Activated T-helper 1 cell treated with anti-CD3 and anti-CD28 coated beads, Interleukin-12 subunit alpha, Interleukin-12 subunit beta, Interleukin-2, Interleukin-4 antibody, amounts not matched to agents 30 ng/mL and 10 ng/mL and 1 ng/mL, durations not matched to agents 14 hours and 24 hours and 36 hours (primary cell): ENCODE measurements at places on chromosomes 13 and 19. TPM values are rescaled to one million over a fixed set of nuclear protein-coding genes. Genes with fewer than 3 reads are reported as not detected.

- no peaks in the 10 kb centered on the region for H3K36me3 ChIP-seq
- no peak overlapping the region for H3K27ac ChIP-seq
- H3K4me3 ChIP-seq, result no peak overlapping the region
- no peaks in the 10 kb centered on the region for H3K4me1 ChIP-seq
These were observed 325.1 kb downstream of the DCT start for GRCh38 chr13:94154367-94154766.

DNA sequence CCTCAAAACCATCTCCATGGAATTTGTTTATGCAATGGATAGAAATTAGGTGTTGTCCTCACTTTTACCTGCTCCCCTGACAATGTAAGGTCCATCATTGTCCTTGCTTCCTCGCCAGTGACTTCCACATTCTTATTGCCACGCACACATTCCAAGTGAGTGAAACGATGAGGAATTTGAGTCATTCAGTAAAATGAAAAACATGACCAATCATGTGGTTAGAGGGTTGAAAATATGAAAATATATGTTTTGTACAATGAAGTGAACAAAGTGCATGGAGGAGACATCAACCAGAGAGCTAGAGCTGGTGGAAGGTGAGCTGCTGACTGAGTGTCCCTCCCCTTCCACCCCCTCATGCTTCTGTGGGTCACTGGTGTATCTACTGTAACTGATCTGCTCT is 91.7 kb downstream of the ATP8A2 start:
- H3K27me3 ChIP-seq, result peaks cover 29% of the 10 kb centered on the region
- H3K36me3 ChIP-seq, result no peaks in the 10 kb centered on the region
- no peak overlapping the region for H3K27ac ChIP-seq
- DNase-seq, result no peak

GRCh38 chr13:32889986-32890565 is 126.1 kb upstream of the KL start:
- H3K27ac ChIP-seq, result no peak overlapping the region
- no peak overlapping the region for H3K4me3 ChIP-seq
- H3K27me3 ChIP-seq, result peaks cover 5% of the 10 kb centered on the region
- H3K36me3 ChIP-seq, result no peaks in the 10 kb centered on the region
- DNase-seq, result no peak

GEMIN7 gene
- total RNA-seq, result 46.8 and 53.6 TPM in 2 replicates

CYP4F12 gene
- not detected in 2 replicates for total RNA-seq

DNA sequence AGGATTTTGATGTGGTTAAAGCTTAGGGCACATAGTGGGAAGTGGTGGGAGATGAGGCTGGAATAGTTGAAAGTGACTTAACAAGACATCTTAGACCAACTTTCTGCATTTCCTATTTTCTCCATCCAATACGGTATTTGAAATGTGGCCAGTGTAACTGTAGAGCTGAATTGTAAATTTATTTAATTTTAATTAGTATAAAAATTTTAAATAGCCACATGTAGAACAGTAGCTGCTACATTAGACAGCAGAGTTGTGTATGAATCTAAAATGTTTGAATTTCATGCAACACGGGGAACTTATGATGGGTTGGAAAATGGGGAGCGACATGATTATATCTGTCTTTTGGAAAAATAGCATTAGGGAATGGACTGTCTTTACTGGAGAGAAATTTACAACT is 7.1 kb upstream of the SCEL start:
- no peak for DNase-seq
- H3K4me1 ChIP-seq, result no peaks in the 10 kb centered on the region
- peaks cover 5% of the 10 kb centered on the region for H3K27me3 ChIP-seq
- no peak overlapping the region for H3K4me3 ChIP-seq
- no peaks in the 10 kb centered on the region for H3K36me3 ChIP-seq

GRCh38 chr13:73998631-73999030 is 135.6 kb downstream of the KLF12 start:
- no peaks in the 10 kb centered on the region for H3K27me3 ChIP-seq
- no peak overlapping the region for H3K27ac ChIP-seq

- DNase-seq, result no peak
- no peak overlapping the region for H3K4me3 ChIP-seq
- no peaks in the 10 kb centered on the region for H3K36me3 ChIP-seq
- H3K27me3 ChIP-seq, result no peaks in the 10 kb centered on the region
- H3K4me1 ChIP-seq, result no peaks in the 10 kb centered on the region
- H3K27ac ChIP-seq, result no peak overlapping the region
These were observed 222.8 kb downstream of the DCT start for GRCh38 chr13:94256721-94257120.

DNA sequence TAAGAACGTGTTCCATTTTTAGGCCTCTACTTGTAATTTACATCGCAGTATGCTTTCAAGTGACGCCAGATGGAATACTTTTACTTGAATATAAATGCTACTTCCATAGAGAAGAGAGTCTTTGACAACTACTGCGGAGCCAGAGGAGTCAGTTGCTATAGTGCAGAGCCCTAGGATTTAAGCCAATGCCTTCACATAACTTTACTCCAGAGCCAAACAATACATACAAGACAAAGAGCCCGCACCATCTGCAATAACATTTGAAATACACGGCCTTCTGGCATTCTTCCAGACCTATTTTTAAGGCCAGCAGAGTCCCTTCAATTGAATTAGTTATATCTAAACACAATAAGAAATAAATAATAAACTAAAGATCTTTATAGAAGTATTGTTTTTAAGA is 59.4 kb downstream of the XPO4 start:
- H3K4me1 ChIP-seq, result no peaks in the 10 kb centered on the region
- DNase-seq, result no peak
- H3K36me3 ChIP-seq, result peaks cover 18% of the 10 kb centered on the region
- no peak overlapping the region for H3K27ac ChIP-seq
- no peaks in the 10 kb centered on the region for H3K27me3 ChIP-seq
- no peak overlapping the region for H3K4me3 ChIP-seq

GRCh38 chr19:51097166-51097738 is 11.0 kb downstream of the CTU1 start:
- no peaks in the 10 kb centered on the region for H3K27me3 ChIP-seq
- peak; percentile 27 for DNase-seq
- peak overlapping the region; percentile 16 for H3K27ac ChIP-seq
- H3K36me3 ChIP-seq, result peaks cover 16% of the 10 kb centered on the region
- H3K4me1 ChIP-seq, result peaks cover 14% of the 10 kb centered on the region
- no peak overlapping the region for H3K4me3 ChIP-seq

NFIX gene
- total RNA-seq, result 4.5 and 8.0 TPM in 2 replicates

DNA sequence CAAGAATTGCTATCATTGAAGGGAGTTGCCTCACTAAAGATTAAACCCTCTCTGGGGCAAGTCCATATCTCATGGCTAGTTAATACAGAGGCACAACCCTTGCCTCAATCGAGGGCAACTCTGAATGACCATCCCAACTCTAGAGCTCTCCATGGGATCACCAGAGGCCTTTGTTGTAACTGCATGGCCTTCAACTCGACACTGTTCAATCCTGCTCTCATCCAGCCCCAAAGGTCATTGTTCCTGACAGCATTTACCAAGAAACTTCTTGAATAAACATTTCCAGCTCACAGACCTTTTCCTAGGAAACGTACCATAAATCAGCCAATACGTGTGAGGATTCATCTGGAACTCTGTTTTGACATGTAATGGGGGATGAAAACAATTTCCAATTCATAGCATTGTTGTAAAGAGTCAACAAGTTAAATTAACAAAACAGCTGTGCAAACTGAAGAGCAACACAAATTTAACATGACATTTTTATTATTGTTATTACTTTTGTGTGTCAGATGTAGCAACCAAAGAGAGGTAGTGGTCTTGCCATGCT is 452.7 kb downstream of the SUCLA2 start:
- no peaks in the 10 kb centered on the region for H3K36me3 ChIP-seq
- H3K4me1 ChIP-seq, result no peaks in the 10 kb centered on the region
- no peak overlapping the region for H3K27ac ChIP-seq
- H3K4me3 ChIP-seq, result no peak overlapping the region
- no peak for DNase-seq
- no peaks in the 10 kb centered on the region for H3K27me3 ChIP-seq

- H3K27me3 ChIP-seq, result no peaks in the 10 kb centered on the region
- no peak for DNase-seq
- peaks cover 13% of the 10 kb centered on the region for H3K36me3 ChIP-seq
- H3K27ac ChIP-seq, result no peak overlapping the region
- H3K4me3 ChIP-seq, result no peak overlapping the region
These were observed 6.0 kb downstream of the ZNF865 start for GRCh38 chr19:55611300-55611982.

DNA sequence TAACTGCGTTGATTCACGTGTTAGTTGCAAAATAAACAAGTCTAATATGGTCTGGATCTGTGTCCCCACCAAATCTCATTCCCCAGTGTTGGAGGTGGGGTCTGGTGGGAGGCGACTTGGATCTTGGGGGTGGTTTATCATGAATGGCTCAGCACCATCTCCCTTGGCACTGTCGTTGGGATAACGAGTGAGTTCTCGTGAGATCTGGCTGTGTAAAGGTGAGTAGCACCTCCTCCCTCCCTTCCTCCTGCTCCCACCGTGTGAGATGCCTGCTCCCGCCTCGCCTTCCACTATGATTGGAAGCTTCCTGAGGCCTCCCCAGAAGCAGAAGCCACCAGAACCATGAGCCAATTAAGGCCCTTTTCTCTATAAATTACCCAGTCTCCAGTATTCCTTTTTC is 4.8 kb downstream of the PEAK3 start:
- H3K4me3 ChIP-seq, result no peak overlapping the region
- no peak for DNase-seq
- peak overlapping the region; percentile 29 for H3K27ac ChIP-seq
- H3K4me1 ChIP-seq, result peaks cover 18% of the 10 kb centered on the region
- H3K36me3 ChIP-seq, result peaks cover 22% of the 10 kb centered on the region

GRCh38 chr13:106311004-106311403 is 224.5 kb downstream of the EFNB2 start:
- no peaks in the 10 kb centered on the region for H3K36me3 ChIP-seq
- DNase-seq, result no peak
- H3K27ac ChIP-seq, result no peak overlapping the region

CYP2S1 gene
- 0.60 and 0.73 TPM in 2 replicates for total RNA-seq

LGALS7B gene
- not detected in 2 replicates for total RNA-seq

GRCh38 chr13:99220199-99220935 is 19.7 kb downstream of the UBAC2 start:
- H3K36me3 ChIP-seq, result peaks cover 32% of the 10 kb centered on the region
- peak overlapping the region; percentile 55 for H3K27ac ChIP-seq
- H3K4me1 ChIP-seq, result peaks cover 89% of the 10 kb centered on the region
- no peak overlapping the region for H3K4me3 ChIP-seq
- peaks cover 3% of the 10 kb centered on the region for H3K27me3 ChIP-seq

DNA sequence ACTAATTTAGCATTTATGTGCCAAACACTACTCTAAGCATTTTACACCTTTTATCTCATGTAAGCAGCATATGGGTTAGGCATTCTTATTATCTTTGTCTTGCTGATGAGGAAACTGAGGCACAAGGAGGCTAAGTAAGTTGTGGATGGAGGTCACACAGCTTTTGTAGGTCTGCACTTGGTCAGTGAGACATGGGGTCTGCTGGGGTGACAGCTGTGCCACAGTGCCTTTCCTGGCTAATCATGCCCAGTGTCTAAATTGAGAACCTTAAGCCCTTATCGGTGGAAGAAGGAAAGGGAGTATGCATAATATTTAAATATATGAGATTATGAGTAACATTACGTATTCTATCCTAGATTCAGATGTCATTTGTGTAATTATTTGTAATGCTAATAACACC is 226.2 kb downstream of the GGACT start:
- H3K4me1 ChIP-seq, result peaks cover 9% of the 10 kb centered on the region
- no peak for DNase-seq
- H3K4me3 ChIP-seq, result no peak overlapping the region
- no peak overlapping the region for H3K27ac ChIP-seq

- no peaks in the 10 kb centered on the region for H3K27me3 ChIP-seq
- no peaks in the 10 kb centered on the region for H3K4me1 ChIP-seq
- no peak for DNase-seq
- no peak overlapping the region for H3K4me3 ChIP-seq
These were observed 53.2 kb downstream of the CRTC1 start for GRCh38 chr19:18736415-18737336.

DNA sequence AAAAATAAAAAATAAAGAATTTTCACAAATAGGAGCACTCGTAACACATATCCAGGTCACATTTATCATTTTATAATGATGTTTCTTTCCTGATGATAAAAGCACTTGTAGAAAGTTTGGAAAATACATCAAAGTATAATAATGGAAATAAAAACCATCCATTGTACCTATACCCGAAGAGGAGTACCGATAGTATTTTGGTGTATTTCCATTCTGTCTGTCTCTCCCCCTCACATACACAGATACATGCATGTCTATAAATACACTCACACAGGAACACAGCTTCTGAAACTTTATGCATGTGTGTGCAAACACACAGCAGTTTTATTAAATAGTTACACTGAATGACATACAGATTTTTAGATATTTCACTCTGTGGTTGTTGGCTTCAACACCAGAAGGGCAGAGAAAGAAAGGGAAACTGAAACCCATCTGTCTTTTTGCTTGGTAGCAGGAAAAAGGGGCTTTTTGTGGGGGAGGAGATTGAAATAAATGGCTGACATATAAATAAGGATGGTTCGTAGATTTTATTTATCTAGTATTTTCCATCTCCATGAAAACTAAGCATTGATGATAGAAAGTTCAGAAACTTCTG is 114.8 kb downstream of the LRCH1 start:
- peaks cover 15% of the 10 kb centered on the region for H3K36me3 ChIP-seq
- peak; percentile 22 for DNase-seq
- H3K4me1 ChIP-seq, result peaks cover 68% of the 10 kb centered on the region
- peak overlapping the region; percentile 87 for H3K27ac ChIP-seq
- H3K27me3 ChIP-seq, result no peaks in the 10 kb centered on the region

GRCh38 chr13:74645586-74645985 is 511.4 kb upstream of the KLF12 start:
- H3K36me3 ChIP-seq, result no peaks in the 10 kb centered on the region
- H3K27me3 ChIP-seq, result no peaks in the 10 kb centered on the region
- H3K4me1 ChIP-seq, result no peaks in the 10 kb centered on the region
- H3K4me3 ChIP-seq, result no peak overlapping the region

EDDM13 gene
- 0.29 and 0.51 TPM in 2 replicates for total RNA-seq

TMEM238 gene
- 9.7 and 10.6 TPM in 2 replicates for total RNA-seq

DNA sequence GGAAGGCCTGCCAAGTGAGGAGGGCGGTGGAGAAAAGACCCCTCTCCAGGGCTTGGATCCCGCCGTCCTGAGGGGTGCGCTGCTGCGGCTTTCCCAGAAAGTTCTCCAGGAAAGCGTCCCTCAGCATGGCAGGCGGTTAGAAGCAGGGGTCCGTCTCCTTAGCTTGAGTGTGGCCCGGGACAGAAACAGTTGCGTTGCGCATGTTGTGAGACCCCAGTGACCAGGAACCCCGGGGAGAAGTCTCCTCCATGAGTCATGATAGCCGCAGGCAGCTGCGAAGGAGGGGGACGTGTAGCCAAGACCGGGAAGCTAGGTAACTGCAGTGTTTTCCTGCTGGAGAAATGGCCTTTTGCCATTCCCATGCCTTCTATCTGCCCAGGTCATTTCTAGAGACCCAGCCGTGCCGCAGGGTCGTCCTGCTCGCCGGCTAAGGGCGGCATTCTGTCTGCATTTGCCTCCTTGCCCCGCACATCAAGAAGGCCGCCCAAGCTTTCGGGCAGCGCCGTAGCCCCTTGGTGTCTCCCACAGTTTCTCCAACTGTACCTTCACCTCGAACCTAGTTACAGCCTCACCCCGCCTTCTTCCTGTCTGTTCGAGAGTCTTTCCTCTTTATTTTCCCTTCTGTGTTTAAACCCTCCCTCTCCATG is 64.3 kb downstream of the TM9SF2 start:
- no peak overlapping the region for H3K27ac ChIP-seq
- no peaks in the 10 kb centered on the region for H3K27me3 ChIP-seq
- no peak for DNase-seq
- peaks cover 17% of the 10 kb centered on the region for H3K36me3 ChIP-seq
- no peaks in the 10 kb centered on the region for H3K4me1 ChIP-seq
